ENCODE measurements at places on chromosomes 3 and 15.

GRCh38 chr3:196772897-196773296, 33.2 kb downstream of the PAK2 start:
- DNase-seq = no peak

DNA sequence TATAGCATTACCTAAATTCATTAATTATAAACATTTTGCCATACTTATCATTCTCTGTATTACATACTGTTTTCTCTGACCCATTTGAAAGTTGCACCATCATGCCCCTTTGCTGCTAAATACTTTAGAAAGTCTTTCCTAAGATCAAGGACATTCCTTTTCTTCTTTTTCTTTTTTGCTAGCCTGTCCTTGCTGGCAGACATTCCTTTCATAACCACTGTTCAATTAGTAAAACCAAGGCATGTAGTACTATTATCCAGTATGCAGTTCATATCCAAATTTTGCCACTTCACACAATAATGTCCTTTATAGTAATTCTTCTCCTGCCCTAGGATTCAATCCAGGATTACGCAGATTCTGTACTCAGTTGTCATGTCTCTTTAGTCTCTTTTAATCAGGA, 321.0 kb upstream of the C2CD4B start:
- no peak for DNase-seq

GRCh38 chr3:107367353-107367752, 9.9 kb upstream of the CCDC54 start:
- peak; percentile 12 for DNase-seq

DNA sequence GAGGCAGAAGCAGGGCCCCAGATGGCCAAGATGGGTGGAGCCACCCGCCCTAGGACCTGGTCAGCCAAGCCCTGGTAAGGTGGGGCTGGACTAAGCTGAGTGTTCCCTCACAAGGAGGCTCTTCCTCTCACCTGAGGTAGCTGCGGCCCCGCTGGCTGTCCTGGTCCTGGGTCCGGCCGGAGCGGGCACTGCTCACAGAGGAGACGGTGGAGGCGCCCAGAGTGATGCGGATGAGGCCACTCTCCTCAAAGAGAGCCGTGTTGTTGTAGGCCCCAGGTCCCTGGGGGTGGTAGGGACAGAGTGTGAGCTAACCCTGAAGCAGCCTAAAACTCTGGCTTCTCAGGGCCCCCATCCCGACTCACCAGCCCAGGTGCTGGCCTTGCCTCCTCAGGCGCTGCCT, 7.3 kb upstream of the SLC26A6 start:
- no peak for DNase-seq

DNA sequence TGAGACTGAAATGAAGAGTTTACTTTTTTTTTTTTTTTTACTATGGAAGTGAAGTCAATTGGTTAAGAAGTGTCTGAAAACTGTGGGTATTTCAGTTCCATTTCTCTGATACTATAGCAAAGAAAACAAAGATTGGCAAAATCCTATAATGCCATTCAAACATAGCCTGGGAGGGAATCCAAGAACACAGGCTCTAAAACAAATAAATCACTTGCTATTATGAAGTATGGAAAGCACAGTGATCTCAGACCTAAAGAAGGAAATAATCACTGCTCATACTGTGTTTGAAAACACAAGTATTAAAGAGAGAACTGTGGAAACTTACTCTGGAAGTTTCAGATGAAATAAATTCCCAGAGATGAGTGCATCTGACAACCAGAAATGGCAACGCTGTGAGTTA, 12.0 kb downstream of the SAMMSON start:
- DNase-seq = no peak

DNA sequence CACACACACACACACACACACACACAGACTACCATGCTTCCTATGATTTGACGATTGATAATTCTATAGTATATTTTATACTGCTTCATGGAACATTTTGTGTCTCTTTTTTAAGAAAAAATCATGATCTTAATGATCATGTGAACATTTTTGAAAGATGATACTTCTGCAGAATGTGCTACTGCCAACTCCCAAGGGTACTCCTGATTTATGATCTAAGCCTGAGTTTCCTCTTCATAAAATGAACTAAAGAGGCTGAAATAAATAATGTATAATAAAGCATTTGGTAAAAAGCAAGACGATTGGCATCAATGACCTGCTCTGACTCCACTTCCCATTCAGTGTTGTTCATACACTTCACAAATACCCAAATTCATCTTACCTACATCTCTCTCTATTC, 333.8 kb upstream of the RBMS3 start:
- no peak for DNase-seq

- no peak for DNase-seq
These were observed 179.9 kb downstream of the ZIC1 start for GRCh38 chr3:147589016-147589415.

GRCh38 chr3:27614592-27614991, 107.5 kb downstream of the EOMES start:
- DNase-seq = no peak

GRCh38 chr3:70748593-70748992, 436.2 kb upstream of the MDFIC2 start:
- no peak for DNase-seq

DNA sequence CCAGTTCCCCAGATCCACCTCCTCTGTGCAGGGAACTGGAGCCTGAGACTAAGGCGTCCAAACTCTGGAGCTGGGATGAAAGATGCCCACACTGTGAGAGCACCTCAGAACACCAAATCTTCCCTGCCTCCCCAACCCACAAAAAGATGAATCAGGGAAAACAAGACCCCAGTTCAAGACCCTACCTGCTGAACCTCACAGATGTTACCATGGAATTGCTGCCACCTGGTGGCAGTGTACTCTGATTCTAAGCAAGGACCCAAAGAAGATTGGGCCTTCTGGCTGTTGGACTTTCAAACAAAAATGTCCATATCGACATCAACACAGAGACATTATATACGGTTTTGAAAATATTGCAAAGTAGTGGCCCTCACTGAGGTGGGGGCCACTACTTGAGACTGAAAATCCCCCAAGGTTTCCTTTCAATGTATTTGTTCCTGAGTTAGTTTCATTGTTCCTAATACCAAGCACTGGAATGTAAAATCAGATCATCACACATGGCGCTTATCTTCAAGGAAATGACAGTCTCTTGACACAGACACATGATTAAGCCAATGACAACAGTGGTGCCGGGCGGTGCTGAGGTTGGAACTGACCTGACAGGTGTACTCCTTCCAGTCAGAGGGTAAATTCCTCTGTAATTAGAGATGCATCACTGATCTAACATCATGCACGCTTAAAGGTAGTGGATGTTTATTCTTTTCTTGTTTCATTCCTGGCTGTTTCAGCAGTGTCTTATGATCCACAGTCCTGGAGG, 67.6 kb downstream of the SLC6A11 start:
- DNase-seq = no peak

DNA sequence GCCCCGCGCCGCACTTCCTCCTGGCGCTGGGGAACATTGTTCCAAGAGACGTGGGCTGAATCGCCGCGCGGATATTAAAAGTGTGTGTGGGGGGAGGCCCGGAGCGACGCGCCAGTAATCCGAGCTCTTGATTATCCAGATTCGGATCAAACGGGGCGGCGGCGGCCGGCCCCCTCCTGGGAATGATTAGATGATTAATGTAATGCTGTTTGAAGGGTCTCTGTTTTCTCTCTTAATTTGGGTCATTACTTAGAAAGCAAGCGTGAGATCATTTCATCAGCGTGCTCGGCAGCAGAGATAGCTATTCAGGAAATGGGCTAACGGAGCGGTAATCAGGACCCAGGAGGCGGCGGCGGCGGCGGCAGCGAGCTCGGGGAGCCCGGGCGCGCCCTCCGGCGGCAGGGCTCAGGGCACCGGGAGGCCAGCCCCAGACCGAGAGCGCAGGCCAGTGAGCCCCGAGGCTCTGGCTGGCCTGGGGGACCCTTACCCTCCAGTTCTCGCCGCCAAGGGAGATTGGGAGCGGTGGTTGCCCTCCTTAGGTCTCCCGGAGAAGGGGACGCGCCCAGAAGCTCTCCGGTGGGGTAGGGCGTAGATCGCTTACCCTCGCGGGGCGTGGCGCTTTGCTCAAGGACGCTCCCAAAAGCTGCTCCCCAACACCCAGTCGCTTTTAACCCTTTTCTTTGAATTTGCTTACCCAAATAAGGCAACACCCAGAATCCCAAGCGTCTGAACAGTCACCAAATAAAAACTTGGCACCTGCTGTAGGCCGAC, 4.5 kb downstream of the FEZF2 start:
- no peak for DNase-seq

- DNase-seq = no peak
These were observed 10.2 kb downstream of the ZIC4 start for GRCh38 chr3:147395899-147396711.

DNA sequence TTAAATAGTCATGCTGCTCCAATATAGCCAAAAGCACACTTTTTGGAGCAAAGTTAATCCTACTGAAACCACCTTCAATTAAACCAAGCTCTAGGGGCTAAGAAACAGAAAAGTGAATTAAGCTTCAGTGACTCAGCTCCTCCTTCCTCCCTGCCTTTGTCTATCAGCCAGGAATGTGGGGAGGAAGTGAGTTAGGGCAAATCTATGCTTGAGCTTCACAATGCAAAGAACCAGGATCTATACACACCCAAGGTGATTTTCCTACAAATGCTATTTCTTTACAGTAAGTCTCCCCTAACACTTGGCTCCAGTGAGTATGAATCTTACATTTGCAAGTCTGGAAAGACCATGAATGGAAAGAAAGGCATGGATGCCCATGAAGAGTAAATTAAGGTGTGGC, 212.1 kb downstream of the P3H2 start:
- peak; percentile 9 for DNase-seq

DNA sequence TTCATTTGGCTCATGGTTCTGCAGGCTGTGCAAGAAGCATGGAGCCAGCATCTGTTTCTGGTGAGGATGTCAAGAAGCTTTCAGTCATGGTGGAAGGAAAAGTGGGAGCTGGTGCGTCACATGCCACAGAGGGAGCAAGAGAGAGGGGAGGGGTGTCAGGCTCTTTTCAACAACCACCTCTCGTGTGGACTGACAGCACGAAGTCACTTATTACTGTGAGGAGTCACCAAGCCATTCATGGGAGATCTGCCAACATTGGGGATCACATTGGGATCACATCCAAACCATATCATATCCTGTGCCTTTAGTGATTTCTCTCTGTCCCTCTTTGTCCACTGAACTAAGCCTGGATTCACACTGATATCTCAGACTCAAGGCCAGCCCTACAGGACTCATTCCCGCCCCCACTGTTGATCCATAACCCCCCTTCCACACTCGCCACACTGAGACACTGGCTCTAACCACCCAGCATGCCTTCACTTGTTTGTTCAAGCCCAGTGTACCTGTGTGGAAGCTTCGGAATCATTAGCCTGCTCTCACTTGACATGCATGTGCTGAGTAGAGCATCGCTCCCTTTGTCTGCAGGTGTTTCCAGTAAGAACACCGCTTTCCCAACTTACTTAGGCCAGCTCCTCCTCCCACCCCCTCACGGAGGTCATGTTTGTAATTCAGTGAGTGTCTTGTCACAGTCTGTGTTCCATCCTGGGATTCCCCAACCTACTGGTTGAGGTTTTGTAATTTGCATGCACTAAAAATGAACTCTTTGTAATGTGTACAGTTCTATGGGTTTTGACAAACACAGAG, 132.2 kb downstream of the KLF13 start:
- no peak for DNase-seq

GRCh38 chr3:17329927-17330326, 412.5 kb downstream of the TBC1D5 start:
- no peak for DNase-seq

- DNase-seq = no peak
These were observed 34.8 kb upstream of the SFMBT1 start for GRCh38 chr3:53080612-53081205.
